Lower lobe of right lung (tissue), 2 donors: ENCODE measurements at places on chromosomes 2 and 18.

GRCh38 chr2:168602846-168603401 lies 146.9 kb downstream of the CERS6 start:
- no peaks in the 10 kb centered on the region for H3K27me3 ChIP-seq
- H3K4me1 ChIP-seq, result no peaks in the 10 kb centered on the region
- H3K36me3 ChIP-seq, result no peaks in the 10 kb centered on the region
- H3K27ac ChIP-seq, result no peak overlapping the region
- no peak for DNase-seq
- no peak overlapping the region for H3K4me3 ChIP-seq

- H3K27ac ChIP-seq, result no peak overlapping the region
- H3K4me1 ChIP-seq, result peaks cover 10% of the 10 kb centered on the region
- H3K36me3 ChIP-seq, result no peaks in the 10 kb centered on the region
- no peaks in the 10 kb centered on the region for H3K27me3 ChIP-seq
- no peak overlapping the region for H3K4me3 ChIP-seq
- DNase-seq, result no peak
These were observed 192.0 kb upstream of the ZEB2 start for GRCh38 chr2:144711630-144712549.

GRCh38 chr2:116706396-116706795 lies 1108.1 kb upstream of the DDX18 start:
- H3K27ac ChIP-seq, result no peak overlapping the region
- no peak for DNase-seq
- no peaks in the 10 kb centered on the region for H3K4me1 ChIP-seq
- H3K36me3 ChIP-seq, result no peaks in the 10 kb centered on the region
- no peak overlapping the region for H3K4me3 ChIP-seq

DNA sequence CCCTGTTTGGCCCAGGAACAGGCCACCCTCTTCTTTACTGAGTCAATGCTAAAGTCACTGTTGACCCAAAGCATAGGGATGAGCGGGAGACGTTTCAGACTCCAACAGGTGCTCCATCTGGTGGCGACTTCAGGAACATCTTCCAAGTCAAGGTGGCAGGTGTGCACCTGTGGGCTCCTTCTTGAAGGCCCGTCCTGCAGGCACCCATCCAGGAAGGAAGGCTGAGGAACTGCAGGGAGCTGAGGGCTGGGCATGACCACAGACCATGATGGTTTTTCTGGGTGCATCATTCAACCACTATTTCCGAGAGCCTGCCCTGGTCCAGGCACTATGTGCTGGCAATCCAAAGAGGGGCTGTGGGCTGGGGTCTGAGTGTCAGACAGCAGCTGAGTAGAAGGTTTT lies 142.8 kb downstream of the NDUFA10 start:
- no peak overlapping the region for H3K27ac ChIP-seq
- no peak overlapping the region for H3K4me3 ChIP-seq
- no peaks in the 10 kb centered on the region for H3K27me3 ChIP-seq
- peaks cover 7% of the 10 kb centered on the region for H3K4me1 ChIP-seq
- no peaks in the 10 kb centered on the region for H3K36me3 ChIP-seq

DNA sequence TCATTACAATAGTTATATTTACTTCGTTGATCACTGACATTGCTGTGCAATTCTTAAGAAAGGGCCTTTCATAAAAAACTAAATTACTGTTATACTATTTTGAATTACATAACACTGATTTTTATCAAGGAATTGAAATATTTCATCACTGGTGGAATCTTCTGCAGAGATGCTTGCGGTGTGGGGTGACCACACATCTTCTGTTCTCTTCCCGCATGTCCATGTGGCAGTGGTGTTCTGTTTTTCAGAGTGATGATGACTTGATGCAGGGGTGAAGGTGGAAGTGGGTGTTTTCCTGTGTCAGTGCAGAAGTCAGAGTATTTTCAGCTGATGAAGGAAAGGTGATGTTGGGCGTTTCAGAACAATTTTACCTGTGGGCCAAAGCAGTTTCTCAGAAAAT lies 7.0 kb downstream of the CNDP2 start:
- H3K4me1 ChIP-seq, result peaks cover 36% of the 10 kb centered on the region
- no peaks in the 10 kb centered on the region for H3K27me3 ChIP-seq
- no peak overlapping the region for H3K4me3 ChIP-seq

DNA sequence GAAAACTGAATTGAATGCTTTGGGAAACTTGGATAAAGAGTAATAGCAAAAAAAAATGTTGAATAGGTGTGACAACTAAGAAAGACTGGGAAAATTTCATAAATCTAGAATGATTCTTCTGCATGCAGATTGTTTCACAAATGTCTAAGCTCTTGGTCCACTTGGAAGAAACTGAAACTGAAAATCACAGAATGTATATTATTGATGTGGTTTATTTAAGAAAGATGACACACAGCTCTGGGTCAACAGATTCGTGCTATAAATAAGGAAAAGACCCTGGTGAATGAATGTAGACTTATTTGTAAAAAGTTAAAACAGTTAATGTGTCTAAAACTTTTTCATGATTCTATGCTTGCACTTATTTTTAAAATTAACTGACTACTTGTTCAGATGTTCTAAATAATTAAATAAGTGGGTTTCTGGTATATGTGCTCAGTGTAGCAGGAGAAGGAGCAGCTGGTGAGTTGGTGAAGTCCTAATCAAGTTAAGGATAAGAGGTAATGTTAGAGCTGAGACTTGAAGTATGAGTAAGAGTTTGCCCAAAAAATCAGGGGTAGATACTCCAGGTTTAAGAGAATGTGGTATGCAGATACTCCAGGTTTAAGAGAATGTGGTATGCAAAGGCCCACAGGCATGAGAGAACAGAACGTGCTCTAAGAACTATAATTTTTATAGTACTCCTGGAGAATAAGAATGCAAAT lies 24.5 kb downstream of the UGP2 start:
- H3K27ac ChIP-seq, result no peak overlapping the region
- H3K36me3 ChIP-seq, result peaks cover 42% of the 10 kb centered on the region
- peaks cover 37% of the 10 kb centered on the region for H3K4me1 ChIP-seq
- no peak overlapping the region for H3K4me3 ChIP-seq
